ENCODE measurements at places on chromosomes 11 and 22.

DNA sequence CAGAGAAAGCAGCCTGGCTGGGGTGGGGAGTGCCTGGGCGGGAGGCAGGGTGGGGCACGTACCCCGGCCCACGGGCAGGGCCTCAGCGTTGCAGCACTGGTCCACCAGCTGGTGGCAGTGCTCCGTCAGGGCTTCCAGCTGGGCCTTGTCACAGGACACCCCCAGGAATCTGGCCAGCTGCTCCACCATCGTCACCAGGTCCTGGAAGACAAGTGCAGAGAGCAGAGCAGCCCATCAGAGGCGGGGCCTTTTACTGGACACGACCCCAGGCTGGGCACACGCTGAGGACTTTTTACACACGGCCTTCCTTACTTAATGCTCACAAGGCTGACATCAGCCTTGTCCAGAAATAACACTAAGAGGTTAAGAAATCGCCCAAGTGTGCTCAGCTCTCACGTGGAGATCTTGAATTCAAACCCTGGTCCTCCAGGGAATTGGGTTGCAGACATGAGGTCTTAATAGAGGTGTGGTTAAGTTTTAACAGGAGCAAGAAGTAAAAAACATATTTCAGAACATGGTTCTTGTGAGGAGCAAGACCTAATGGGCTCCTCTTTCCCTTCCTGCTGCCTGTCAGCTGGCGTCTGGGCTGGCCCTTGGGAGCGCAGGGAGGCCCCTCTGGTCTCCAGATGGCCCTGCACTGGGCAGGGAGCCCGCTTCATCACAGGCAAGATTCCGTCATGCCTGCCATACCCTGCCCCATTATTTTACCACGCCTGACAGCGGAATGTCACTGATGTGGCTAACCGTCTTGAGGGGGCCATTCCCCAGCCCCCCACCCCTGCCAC is 17.1 kb upstream of the EFCAB6 start:
- DNase-seq, result no peak

DNA sequence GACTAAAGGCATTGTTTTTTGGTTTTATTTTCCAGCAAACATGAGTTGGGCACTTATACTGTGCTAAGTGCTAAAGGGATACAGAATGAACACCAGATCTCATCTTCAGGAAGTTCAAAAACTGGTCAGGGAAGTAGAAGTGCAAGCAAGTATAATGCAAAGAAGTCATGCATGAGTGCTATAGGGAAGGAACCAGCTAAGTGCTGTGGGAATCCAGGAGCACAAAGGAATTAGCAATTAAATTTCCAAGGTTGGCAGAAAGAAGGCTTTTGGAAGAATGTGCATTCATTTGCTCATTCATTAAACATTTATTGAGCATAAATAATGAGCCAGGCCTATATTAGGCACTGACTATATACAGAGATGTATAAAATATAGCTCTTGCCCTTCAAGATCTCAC is 143.7 kb upstream of the ARHGAP42 start:
- no peak for DNase-seq

GRCh38 chr11:15886866-15887265 is 469.5 kb downstream of the SOX6 start:
- no peak for DNase-seq

GRCh38 chr11:613369-613968 is 2.3 kb downstream of the IRF7 start:
- no peak for DNase-seq

GRCh38 chr11:8828580-8829361 is 82.2 kb upstream of the AKIP1 start:
- no peak for DNase-seq

- DNase-seq, result no peak
These were observed 90.8 kb upstream of the SHANK2 start for GRCh38 chr11:71342951-71343827.

- DNase-seq, result no peak
These were observed 311.0 kb downstream of the SBF2 start for GRCh38 chr11:9982796-9983579.

DNA sequence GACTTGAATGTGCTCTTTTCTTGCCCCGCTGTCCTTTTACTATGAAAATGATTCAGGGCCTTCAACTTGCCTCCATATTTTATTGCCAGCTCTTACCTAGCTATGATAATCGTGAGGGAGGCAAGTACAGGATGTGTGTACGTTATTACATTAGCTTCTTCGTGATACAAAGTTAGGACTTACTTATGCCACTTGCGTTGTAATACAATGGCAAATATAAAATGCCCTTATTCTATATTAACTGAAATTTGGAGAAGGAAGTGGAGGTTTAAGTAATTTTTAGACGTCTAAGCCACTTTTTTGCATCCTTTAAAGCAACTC is 10.8 kb upstream of the CCT8L2 start:
- no peak for DNase-seq

DNA sequence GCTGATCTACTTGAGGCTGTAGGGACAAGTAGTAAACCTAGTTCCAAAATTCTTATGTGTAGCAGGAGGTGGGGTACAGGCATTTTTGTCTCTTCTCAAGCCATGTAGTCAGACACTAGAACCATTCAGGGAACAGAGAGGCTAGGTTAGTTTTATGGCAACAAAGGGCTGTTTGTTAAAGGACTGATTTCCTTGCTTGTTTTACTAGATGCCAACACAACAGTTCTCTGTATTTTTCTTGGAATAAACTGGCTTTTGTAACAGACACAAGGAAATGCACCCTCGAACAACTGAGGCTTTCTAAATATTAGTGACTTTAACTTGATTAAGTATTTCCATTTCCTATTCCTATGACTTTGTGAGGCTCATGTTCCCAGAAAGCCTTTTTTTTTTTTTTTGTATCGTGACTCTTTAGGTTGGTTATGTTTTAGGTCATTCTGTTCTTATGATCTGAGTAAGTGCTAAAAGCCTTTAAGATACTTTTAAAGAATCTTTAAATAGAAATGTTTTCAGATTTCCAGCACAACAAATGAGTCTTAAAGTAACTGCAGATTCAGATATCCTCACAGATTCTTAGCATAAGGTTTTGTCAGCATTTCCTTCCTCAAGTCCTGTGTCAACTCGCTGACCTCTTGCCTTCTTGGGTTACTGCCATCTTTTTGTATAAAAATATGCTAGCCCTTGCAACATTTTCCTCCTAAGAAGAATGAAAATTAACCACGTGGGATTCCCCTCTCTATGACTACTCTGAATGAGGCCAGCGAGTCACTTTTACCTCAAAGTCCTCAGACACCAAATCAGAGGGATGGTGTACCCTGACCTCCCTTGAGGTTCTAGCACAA is 92.5 kb downstream of the CCDC83 start:
- no peak for DNase-seq

- peak; percentile 65 for DNase-seq
These were observed 35.0 kb downstream of the CWC15 start for GRCh38 chr11:94938095-94939055.

DNA sequence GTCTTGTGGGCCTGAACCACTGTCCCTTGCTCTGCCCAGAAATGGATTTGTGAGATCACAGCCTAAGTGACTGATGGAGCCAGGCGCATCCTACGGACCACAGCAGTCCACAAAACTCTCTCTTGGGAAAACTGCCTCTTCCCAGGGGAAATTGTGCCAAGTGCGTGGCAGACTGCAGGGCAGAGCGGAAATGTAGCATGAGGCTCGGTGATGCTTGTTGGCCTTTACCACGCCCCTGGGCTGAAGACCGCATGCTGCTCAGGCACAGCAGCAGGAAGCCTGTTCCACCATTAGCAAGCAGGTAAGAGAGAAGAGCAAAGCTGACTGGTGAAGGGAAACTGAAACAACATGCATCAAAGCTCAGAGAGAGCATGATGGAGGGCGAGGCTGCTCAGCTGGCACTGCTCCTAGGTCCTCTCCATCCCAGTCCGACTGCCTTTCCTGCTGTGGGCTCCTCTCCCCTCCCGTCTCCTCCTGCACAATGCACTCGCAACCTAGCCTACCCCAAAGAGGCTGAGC is 26.5 kb upstream of the SCARF2 start:
- DNase-seq, result no peak

- no peak for DNase-seq
These were observed 98.3 kb upstream of the HSD17B12 start for GRCh38 chr11:43582024-43582862.

DNA sequence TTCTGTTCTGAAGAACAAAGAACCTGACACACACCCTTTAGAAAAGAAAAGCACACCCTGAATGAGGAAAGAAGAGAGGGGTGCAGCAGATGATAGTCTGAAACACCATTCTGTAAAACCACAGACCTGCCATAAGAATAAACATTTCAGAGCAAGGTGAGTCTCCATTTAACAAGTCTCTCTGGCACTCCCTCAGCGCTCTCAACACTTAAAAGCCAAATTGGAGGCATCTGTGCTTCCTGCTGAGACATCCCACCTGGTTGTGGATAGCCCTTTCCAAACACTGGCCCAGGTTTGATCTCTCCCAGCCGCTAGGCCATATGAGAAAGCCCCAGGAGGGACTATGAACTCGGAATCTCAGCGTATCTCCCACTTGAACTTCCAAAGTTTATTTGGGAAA is 36.3 kb downstream of the ETS1 start:
- no peak for DNase-seq

DNA sequence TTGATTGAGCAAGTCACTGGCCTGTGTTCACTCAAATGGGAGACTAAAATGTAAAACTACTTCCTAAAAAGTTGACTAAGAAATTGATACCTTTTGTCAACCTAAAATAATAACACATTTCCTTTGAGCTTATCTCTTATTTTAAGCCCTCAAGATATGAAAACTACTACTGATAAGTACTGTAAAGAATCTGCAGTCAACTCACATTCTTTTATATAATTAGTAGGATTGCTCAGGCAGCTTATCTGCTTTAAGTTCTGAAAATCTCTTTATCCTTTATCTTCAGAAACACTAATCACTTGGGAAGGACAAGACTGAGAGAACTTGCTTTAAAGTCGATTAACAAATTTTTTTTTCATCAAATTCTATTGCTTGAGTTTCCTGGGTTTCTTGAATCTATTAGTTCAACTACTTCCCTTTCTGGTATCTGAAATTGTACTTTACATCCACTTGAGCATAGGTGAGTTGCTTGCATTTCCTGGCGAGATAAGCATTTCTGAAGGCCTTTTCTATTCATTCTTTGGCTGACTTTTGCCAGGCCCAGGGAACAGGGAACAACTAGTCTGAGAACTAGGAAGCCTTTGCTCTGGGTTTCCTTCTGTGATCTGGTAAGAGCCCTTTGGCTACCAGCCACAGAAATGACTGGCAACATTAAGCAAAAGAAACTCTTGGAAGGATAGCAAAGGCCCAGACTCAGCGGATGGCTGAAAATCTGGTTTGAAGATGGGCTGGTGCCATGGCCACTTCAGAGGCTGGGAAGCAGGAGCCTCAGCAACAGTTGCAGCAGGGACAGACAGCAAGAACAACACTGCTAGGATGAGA is 19.3 kb upstream of the CSRP3 start:
- peak; percentile 71 for DNase-seq

GRCh38 chr22:37545703-37546436 is 14.4 kb upstream of the CDC42EP1 start:
- DNase-seq, result no peak

GRCh38 chr11:47000033-47000432 is 63.5 kb downstream of the CSTPP1 start:
- DNase-seq, result no peak

DNA sequence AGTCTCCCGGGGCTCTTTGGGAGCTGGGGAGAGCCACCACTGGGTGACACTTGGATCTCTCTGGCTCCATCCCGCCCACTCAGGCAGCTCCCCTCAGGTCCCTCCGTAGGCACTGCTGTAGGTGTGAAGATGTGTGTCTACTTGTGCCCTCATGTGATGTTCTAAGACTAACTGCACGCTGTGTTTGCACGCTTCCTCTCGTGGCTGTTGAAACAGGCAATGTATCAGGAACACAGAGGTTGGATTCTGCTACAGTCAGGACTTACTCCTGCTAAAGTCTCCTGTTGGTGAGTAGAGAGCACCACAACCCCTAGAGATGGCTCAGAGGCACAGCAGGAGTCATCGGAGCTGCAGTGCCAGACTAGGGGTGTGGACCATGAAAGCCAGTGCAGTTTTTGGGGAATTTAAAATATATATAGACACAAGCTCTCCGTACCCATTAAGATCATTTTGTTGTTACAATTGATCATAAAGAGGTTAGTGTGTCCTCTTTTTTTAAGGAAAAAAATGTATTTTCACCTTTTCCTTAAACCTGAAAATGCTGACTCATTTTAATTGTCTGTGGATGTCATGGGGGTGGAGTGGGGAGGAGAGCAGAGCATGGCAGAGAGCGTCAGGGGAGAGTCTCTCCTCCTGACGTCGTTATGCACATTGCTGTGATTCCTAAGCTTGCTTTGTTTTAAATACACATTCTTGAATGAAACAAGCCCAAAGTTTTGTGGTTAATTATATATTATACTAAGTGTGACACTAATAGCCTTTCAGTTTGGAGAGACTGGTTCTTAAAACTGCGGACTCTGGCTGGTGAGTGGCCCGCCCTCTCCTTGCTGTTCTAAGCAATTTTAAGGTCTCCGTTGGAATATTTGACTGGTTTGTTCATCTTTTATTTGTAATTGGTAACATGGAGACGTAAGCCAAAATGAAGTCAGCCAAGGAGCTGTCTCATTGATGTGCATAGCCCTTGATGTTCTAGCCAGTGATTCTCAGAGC is 16.2 kb upstream of the CTTN start:
- no peak for DNase-seq

GRCh38 chr22:23157560-23158515 is 12.6 kb downstream of the RAB36 start:
- no peak for DNase-seq

Data from DMS79 (cell line).